ENCODE measurements at places on chromosomes 16 and 17.

DNA sequence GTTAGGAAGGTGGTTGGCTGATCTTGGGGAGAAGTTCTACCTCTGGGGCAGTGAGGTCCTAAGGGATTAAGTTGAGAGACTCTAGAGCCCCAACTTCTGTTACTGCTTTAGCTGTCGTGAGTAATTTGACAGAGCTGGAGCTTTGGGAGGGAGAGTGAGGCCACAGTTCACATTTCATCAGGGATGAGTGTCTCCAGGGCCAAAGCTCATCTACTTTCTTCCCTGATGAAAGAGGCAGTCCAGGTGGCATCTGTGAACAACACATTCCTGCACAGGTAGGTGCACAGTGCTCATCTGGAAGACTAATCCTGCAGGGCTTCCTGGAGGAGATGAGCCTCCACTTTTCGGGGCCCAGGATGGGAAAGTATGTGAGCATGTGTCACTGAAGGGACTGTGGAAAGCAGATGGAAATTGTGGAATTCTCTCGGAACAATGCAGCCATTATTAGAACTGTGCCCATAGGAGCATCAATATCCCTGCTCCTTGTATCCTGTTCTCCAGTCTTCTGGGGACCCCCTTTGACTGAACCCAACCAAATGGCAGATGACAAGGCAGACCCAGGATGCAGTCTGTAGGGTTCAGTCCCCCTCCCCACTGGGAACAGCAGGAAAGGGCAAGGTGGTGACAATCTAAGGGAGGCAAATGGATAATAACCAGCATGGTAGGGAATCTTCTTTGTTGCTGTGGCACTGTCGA, 9.0 kb downstream of the DYNLL2 start:
- no peak for DNase-seq

GRCh38 chr16:27199235-27199586, 4.1 kb upstream of the KDM8 start:
- DNase-seq = no peak

- DNase-seq = no peak
These were observed 67.4 kb downstream of the SNX29 start for GRCh38 chr16:12043953-12044352.

GRCh38 chr17:76382351-76382802, 2.0 kb upstream of the SPHK1 start:
- DNase-seq = no peak

- no peak for DNase-seq
These were observed 111.0 kb downstream of the ENGASE start for GRCh38 chr17:79185671-79186070.

- no peak for DNase-seq
These were observed 1.9 kb downstream of the MEAK7 start for GRCh38 chr16:84502581-84502980.

GRCh38 chr16:67647111-67647651, 2.2 kb downstream of the CARMIL2 start:
- no peak for DNase-seq

DNA sequence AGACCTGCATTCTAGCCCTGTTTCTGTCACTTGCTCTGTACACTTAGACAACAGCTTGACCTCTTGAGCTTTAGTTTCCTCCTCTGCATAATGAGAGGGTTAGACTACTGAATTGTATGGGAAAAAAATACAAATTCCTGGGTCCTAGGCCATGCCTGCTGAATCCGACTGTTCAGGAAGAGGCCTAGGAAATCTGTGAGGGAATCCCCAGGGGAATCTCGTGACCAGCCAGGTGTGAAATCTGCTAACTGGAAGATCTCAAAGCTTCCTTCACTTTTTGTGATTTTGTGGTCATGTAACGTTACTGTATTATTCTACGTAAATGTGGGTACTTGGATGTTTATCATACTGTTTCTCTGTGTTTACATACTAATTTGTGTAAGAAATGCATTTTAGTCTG, 58.2 kb downstream of the CYLD start:
- DNase-seq = no peak

DNA sequence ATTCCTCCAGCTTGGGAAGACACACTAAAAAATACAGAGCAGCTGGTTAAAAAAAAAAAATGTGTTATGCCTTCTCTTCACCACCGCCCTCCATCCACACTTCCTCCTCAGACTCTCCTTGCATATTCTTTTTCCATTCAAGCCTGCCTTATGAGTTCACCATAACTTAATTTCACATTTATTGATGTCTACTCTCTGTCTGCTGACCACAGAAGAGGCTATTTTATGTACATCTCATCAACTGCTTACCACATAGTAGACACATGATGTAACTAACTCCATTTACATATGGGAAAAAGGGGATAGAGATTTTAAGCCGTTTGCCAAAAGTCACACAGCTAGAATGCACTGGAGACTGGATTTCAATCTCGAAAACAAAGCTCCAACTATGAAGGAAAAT, 409.8 kb downstream of the CDH11 start:
- no peak for DNase-seq

DNA sequence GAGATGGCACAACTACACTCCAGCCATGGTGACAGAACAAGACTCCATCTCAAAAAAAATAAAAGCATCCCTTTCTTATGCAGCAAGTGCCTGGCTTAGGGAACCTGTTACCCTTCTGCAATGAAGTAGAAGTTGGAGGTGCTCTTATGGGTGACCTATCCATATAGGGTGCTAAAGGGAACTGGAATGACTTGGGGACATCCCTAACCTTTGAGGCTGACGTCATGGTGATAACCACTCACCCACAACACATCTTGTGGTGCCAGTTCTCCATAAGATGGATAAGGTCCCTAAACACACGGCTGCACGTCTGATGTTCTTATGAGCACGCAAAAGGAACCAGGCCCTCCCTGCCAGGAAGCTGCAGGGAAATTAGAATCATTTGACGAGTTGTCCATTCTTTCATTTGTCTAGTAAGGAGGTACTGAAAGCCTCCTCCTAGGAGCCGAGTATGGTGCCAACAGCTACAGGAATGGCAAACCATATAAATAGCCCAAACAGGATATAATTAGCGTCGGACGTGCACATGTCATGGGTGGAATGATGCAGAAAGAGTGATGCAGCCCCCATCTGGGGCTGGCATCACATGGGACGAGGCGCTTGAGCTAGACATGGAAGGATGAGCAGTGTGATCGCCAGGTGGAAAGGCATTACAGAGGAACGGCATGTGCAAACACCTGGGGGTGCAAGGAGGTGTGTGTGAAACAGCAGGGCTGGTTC, 52.5 kb downstream of the ARHGAP27 start:
- DNase-seq = no peak

DNA sequence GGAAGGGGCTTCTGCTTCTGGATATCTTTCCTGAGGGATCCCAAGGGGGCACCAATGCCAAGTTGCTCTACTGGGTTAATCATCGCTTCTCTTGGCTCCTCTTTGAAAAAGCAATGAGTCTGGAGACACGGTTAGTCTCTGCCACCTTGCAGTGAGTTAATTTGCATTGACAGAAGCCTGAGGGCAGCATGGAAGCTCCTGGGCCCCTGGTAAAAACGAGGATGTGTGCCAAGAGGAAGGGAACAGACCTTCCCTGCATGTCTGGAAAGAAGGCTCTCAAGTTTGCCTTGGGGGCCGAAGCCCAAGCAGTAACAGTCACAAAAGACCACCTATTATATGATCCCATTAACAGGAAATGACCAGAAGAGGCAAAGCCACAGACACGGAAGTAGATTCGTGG, 86.7 kb downstream of the IRX5 start:
- no peak for DNase-seq

GRCh38 chr17:40810494-40810893, 10.7 kb upstream of the KRT28 start:
- DNase-seq = no peak

DNA sequence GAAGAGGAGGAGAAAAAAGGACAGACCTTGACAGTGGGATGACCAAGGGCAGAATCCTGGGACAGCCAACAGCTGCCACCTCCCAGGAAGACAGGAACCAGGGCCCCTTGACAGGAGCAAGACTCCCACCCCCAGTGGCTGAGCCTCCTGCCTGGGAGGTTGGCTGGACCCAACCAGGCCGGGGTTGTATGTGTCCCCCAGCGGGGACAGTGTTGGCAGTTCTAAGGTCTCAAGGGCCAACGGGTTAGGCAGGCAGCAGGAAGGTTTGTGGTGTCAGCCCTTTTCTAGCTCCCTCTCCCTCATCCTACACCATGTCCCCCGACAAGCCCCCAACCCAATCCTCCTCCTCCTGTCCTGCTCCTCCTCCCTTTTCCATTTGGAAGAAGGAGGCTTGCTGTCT, 126.2 kb downstream of the MRM1 start:
- DNase-seq = no peak

- DNase-seq = no peak
These were observed 22.4 kb downstream of the SLC35G3 start for GRCh38 chr17:35171834-35172233.

- no peak for DNase-seq
These were observed 20.4 kb downstream of the PRKCA start for GRCh38 chr17:66322764-66323163.

DNA sequence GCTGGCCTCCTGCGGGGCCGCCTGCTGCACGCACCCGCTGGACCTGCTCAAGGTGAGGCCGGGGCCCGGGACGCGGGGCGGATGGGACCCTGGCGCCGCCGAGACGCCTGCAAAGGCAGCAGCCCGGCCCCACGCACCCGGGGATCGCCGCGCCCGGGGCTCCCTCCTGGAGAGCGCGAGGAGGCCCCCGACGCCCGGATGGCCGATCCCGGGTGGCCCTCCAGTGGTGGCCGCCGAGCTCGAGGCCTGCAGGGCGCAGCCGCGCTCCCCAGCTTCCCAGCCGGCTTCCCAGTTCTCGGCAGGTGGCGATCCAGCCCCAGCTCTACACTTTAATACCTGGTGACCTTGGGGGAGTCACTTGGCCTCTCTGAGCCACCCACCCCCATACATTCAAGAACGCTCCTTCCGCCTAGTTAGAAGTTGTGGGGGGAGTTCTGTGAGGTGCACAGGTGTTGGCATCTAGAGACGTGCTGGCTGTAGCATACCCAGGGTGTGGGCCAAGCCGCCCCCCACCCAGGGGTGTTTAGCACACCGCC, 452 bp downstream of the SLC25A10 start:
- DNase-seq = peak; percentile 63

GRCh38 chr17:75767881-75768280, 2.9 kb upstream of the GALK1 start:
- no peak for DNase-seq

DNA sequence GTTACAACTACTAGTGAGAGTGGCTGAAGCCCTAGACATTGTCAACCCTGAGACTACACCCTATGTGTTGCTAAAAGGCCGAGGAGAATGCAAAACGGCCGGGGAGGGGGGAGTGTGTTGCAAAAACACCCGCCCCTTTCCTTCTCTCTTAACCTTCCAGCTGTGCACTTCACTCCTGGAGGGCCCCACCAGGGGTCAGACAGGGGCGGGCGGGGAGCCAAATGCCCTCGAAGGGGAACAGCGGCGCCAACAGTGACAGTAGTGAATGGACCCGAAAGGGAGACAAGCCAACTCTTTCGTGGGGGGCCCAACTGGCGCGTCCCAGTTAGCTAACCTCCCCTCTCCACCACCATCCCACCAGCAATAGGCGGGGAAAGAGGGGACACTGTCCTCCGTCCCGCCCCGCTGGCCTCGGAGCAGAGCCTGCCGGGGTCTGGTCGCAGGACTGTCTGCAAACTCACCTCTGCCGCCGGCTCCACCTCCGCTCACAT, 352 bp downstream of the MARF1 start:
- DNase-seq = peak; percentile 89

- DNase-seq = peak; percentile 43
These were observed 9.9 kb downstream of the FMNL1 start for GRCh38 chr17:45231481-45232116.

DNA sequence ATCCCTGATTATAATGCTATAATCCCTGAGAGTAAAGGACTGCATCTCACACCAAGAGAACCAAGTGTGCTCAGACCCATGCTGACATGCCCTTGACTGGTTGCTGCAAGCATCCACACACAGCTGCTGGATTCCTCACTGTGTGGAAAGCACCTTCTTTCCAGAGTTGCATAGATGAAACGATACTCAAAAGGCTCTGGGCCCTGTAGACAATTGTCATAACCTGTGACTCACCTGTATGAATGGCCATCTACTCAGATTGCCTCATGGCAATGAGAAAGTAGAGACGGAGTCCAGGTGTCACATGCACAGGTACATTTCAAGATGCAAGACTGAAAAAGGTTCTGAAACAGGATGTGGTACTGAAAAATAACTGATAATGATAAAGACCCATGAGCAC, 58.1 kb downstream of the MPHOSPH6 start:
- no peak for DNase-seq

- DNase-seq = peak; percentile 38
These were observed 81.1 kb upstream of the LHX1 start for GRCh38 chr17:36856222-36856621.

GRCh38 chr16:30903002-30903401, 6.6 kb downstream of the CTF1 start:
- no peak for DNase-seq

- peak; percentile 57 for DNase-seq
These were observed 44.9 kb upstream of the DNAJA2 start for GRCh38 chr16:47018223-47018891.

- no peak for DNase-seq
These were observed 32.3 kb downstream of the SEC14L5 start for GRCh38 chr16:4990415-4990814.

GRCh38 chr16:89102481-89103073, 8.9 kb downstream of the ACSF3 start:
- no peak for DNase-seq

DNA sequence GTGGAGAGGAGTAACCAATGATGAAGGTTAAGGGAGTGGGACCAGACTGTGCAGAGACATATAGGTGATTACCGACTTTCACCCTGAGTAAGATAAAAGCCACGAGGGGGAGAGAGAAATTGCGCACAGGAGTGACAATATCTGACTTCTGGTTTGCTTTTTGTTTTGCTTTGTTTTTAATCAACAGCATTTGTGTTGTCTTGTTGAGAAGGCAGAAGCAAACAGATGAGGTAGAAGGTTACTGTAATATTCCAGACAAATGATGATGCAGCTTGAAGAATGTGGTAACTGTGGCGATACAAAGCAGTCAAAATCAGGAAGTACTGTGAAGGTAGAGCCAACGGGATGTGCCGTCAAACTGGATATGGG, 7.5 kb downstream of the PELP1 start:
- no peak for DNase-seq

DNA sequence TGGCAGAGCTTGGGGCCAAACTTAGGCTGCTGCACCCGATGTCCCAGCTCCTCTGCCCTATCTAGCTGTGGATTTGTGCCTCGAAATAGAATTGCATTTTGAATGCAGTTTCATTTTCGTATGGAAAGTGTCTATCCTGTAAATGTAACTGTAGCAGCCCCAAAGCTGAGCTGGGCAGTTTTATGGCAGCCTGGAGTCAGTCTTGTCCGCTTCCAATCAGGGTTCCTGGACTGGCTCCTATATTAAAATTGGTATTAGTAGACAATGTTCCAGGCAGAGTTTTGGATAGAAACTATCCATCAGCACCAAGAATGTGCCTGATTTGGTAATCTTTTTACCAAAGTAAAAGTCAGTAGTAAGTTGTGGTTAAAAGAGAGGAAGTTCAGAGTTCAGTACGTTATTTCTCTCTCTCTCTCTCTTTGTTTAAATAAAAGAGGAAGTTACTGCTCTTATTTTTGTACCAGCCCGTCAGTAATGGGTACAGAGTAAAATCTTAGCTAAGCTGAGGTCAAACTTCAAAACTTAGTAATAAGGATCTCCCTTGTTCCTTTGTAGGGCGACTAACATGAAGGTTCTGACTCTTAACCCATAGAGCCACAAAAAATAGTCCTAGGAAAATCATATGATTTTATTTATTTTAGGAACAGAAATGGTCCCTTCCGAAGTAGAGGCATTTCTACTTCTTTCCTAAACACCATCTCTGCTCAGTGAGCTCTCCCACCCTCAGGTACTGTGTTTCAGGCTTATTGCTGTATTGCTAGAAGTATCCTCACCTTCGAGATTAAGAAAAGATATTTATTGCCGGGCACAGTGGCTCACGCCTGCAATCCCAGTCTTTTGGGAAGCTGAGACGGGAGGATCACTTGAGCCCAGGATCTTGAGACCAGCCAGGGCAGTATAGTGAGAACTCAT, 28.0 kb downstream of the PRKCB start:
- no peak for DNase-seq

All from NCI-H69 (cell line).